ENCODE measurements at places on chromosomes 1 and 21. TPM values are rescaled to one million over a fixed set of nuclear protein-coding genes. Genes with fewer than 3 reads are reported as not detected.

GRCh38 chr21:28669321-28669720 lies 323.4 kb downstream of the LTN1 start:
- H3K27ac ChIP-seq: no peak overlapping the region
- DNase-seq: no peak
- H3K36me3 ChIP-seq: no peaks in the 10 kb centered on the region
- peaks cover 3% of the 10 kb centered on the region for H3K4me1 ChIP-seq

GRCh38 chr21:42350927-42351426 lies at the start of gene TFF2:
TSS of gene TFF2 (minus strand) at chr21:42350994. CDS start at chr21:42350957, 37 bp downstream.
- H3K27me3 ChIP-seq: peaks cover 10% of the 10 kb centered on the region
- no peaks in the 10 kb centered on the region for H3K4me1 ChIP-seq
- peak; percentile 10 for DNase-seq
- H3K4me3 ChIP-seq: no peak within 1 kb of the TSS
- no peak within 1 kb of the TSS for H3K27ac ChIP-seq

DNA sequence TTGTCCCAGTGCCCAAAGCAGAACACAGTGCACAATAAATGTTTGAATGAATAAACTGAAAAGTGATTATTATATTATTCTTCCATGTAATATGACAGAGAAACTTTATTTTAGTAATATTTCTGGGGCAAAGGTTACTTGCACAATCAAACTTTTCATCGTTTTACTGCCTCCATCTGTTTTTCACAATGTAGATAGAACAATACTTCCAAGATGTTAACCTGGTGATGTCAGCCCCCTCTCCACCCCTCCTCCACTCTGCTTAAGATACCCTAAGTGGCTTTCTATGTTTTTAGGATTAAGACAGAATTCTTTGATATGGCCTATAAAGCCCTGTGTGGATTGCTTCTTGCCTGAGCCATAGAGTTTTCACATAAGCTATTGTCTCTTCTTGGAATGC lies 13.8 kb upstream of the NTMT2 start:
- no peak for DNase-seq
- peaks cover 1% of the 10 kb centered on the region for H3K27me3 ChIP-seq
- no peaks in the 10 kb centered on the region for H3K4me1 ChIP-seq
- H3K4me3 ChIP-seq: no peak overlapping the region

DNA sequence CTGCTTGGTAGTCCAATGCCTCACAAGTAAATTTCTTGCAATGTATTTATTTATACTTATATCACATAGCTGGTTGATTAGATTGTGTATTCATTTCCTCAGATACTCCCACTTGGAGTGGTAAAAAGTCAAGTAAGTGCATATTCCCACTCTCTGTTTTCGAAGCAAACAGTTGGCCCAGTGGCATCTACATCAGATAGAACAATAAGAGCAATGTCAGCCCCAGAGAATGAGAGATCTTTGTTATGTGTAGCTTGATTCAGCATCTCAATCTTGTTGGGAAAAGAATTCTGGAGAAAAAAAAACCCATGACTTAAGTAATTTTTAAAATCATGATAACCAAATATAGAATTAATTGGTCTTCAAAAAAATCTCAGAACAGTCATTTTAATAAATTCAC lies 25.5 kb downstream of the RGL1 start:
- H3K27ac ChIP-seq: no peak overlapping the region
- peaks cover 2% of the 10 kb centered on the region for H3K27me3 ChIP-seq
- no peak for DNase-seq
- no peak overlapping the region for H3K4me3 ChIP-seq

DNA sequence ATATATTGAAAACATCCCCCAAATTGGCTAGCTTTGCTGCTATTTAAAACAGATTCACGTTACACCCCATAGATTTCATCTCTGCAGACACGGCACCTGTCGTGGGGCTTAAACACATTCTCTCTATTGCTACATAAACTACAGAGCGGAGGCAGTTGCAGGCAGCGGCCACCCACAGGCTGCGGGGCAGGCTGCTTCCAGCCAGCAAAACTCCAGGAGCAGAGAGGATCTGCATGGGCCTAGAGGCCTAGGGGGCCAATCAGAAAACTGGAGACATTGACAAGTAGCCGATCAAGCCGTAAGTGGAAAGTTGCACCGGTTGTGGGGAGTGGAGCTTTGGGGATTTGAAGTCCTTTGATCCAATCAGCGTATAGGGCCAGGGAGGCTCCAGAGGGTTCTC lies 129.0 kb upstream of the KLHDC7A start:
- no peaks in the 10 kb centered on the region for H3K36me3 ChIP-seq
- no peak for DNase-seq
- H3K4me1 ChIP-seq: no peaks in the 10 kb centered on the region

GRCh38 chr1:54323921-54324250 lies 82.3 kb downstream of the SSBP3 start:
- H3K27ac ChIP-seq: no peak overlapping the region
- H3K27me3 ChIP-seq: no peaks in the 10 kb centered on the region
- DNase-seq: no peak
- no peaks in the 10 kb centered on the region for H3K36me3 ChIP-seq

- no peaks in the 10 kb centered on the region for H3K36me3 ChIP-seq
- no peaks in the 10 kb centered on the region for H3K4me1 ChIP-seq
- DNase-seq: no peak
- no peaks in the 10 kb centered on the region for H3K27me3 ChIP-seq
Measured at GRCh38 chr1:209106237-209106741, 477.2 kb upstream of the CAMK1G start.

DNA sequence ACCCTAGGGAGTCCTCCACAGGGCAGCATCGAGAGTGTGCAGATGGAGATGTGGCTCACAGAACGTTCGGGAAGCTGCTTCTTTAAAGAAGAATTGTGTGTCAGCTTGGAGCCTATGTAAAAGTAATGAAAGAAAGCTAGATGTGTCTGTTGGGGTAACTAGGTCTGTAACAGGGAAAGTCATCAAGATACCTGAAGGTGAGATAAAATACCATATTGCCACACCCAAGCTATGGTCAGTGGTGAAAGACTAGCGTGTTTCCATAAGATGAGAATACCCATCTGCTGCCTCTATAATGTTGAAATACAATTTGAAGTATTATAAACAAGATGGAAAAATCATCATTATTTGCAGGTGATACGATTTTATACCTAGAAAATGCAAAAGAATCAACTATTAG lies 17.5 kb downstream of the RCAN1 start:
- no peak for DNase-seq
- no peaks in the 10 kb centered on the region for H3K36me3 ChIP-seq
- no peak overlapping the region for H3K27ac ChIP-seq

GRCh38 chr1:232655746-232656085 lies 25.8 kb upstream of the SIPA1L2 start:
- H3K27ac ChIP-seq: no peak overlapping the region
- H3K27me3 ChIP-seq: peaks cover 5% of the 10 kb centered on the region
- no peak for DNase-seq
- no peaks in the 10 kb centered on the region for H3K4me1 ChIP-seq

DNA sequence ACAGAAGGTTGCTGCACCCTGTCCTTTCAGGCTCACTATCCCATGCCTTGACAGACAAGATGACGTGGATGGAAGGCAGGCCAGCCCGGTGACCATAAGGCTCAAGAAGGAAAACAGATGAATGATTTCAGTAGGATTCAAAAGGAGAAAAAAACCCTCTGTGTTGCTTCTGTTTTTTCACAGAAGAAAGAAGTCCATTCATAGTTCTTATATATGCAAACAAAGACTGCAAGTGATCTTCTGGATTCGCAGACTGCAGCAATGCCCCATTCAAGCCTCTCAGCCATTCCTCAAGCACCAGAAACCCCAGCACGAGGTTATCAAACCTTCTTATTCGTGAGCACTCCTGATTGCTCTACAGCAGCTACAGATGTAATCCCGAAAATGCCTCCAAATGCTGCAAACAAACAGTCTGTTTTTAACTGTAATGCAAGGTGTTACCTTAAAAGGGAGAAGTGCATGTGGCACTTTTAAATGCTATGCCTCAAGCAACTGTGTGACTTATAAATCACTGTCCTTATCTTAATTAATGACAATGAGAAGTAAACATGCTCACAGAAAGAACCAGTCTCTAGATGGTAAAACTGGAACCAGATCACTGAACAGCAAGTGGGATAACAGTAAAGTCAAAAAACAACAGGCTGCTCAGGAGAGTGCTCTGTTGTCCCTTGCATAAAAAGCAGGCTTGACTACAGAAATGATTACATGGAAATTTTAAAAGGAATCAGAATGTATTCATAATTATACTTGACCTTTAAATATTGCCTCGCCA lies 173.9 kb downstream of the HHIPL2 start:
- H3K4me3 ChIP-seq: no peak overlapping the region
- H3K27me3 ChIP-seq: peaks cover 7% of the 10 kb centered on the region
- DNase-seq: no peak
- H3K36me3 ChIP-seq: no peaks in the 10 kb centered on the region

DNA sequence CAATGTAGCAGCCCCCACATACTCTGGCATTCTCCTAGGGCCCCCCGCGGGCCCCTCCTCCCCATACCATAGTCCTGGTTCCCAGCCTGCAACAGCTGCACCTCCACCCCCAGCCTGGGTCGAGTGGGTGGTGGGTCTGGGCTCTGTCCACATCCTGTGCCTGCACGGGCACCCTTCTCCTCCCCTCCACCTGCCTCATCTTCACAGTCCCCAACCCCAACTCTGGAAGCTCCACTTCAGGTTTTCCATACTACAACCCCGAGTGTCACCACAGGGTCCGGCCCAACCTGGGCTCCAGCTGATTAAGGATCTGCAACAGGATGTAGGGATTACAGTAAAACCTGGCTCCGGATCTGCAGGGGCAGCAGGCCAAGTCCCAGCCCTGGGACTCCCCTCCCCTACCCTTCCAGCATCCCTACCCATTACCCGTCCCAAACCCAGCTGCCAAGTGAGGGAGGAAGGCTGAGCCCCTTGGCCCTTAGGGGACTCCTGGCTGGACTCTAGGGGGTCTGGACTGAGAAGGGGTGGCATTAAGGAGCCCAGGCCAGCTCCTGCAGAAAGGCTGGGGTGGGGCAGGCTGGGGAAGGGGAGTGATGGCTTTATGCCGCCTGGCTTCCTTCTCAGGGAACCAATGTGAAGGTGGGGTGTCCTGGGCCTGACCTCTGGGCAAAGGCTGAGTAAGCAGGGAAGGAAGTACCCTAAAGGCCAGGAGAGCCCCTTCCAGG lies 116.8 kb downstream of the CASZ1 start:
- H3K4me1 ChIP-seq: peaks cover 2% of the 10 kb centered on the region
- DNase-seq: no peak
- peaks cover under 1% of the 10 kb centered on the region for H3K36me3 ChIP-seq
- H3K27ac ChIP-seq: no peak overlapping the region
- no peaks in the 10 kb centered on the region for H3K27me3 ChIP-seq

DNA sequence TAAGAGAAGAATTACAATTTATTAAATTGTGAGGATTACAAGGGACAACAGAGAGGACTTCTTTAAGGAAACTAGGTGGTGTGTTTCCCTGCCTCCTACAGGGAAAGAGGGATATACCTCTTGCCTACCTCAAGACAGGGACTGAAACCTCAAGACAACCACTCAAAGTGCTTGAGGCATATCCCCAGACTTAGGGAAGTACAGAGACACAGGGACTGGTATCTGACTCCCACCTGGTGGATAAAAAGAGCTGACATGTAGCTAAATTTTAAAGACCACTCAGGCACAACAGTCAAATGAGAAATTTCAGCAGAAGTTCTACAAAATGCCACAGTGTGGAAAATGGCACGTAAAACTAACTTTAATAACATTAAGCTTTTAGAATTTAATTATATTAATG lies 21.3 kb downstream of the DENND2C start:
- DNase-seq: no peak
- no peaks in the 10 kb centered on the region for H3K36me3 ChIP-seq
- H3K27me3 ChIP-seq: peaks cover 4% of the 10 kb centered on the region

DNA sequence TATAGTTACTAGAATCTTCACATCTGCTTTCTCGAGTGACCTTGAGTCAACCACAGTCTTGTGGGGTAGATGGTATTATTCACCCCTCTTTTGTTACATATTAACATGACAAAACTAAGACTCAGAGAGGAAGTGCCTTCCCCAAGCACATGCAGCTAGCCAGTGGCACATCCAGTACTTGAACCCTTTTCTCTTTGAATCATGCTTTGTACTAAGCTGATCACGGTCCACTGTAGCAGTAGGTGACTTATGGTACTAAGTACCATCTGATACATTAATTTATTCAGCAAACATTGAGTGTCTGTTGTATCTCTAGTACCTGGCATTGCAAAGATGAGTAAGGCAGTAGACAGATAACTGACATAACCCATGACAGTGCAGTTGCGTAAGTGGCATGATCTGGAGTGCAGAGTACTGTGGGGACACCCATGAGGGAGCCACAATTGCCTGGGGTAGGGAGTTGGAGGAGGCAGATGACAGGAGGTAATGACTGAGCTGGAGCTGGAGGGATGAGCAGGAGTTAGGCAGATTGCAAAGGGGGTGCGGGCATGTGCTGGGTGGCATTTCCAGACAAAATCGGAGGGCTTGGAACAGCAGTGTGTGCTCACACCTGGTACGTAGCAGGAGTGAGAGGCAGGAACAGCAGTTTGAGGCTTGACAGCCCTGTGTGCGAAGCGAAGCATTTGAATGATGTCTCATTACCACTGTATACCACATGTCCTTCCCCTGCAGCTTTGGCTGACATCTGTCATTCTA lies 29.8 kb downstream of the UCK2 start:
- no peaks in the 10 kb centered on the region for H3K27me3 ChIP-seq
- no peak overlapping the region for H3K4me3 ChIP-seq
- no peak overlapping the region for H3K27ac ChIP-seq
- H3K36me3 ChIP-seq: no peaks in the 10 kb centered on the region
- H3K4me1 ChIP-seq: peaks cover 32% of the 10 kb centered on the region
- DNase-seq: no peak

DNA sequence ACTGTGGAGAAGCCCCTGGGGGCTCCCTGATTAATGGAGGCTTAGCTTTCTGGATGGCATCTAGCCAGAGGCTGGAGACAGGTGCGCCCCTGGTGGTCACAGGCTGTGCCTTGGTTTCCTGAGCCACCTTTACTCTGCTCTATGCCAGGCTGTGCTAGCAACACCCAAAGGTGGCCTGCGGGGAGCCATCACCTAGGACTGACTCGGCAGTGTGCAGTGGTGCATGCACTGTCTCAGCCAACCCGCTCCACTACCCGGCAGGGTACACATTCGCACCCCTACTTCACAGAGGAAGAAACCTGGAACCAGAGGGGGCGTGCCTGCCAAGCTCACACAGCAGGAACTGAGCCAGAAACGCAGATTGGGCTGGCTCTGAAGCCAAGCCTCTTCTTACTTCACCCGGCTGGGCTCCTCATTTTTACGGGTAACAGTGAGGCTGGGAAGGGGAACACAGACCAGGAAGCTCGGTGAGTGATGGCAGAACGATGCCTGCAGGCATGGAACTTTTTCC lies 24.8 kb downstream of the PCSK9 start:
- H3K36me3 ChIP-seq: peaks cover 34% of the 10 kb centered on the region
- H3K4me1 ChIP-seq: no peaks in the 10 kb centered on the region
- no peaks in the 10 kb centered on the region for H3K27me3 ChIP-seq
- DNase-seq: no peak
- H3K4me3 ChIP-seq: no peak overlapping the region
- no peak overlapping the region for H3K27ac ChIP-seq

HPDL gene
- 4.3 TPM for total RNA-seq

PEX11B gene
- total RNA-seq: 42.7 TPM

MAGOH gene
- 65.0 TPM for total RNA-seq

DTL gene
- total RNA-seq: 4.2 TPM

HMCN1 gene
- total RNA-seq: 0.27 TPM

KRTAP19-4 gene
- not detected for total RNA-seq

IARS2 gene
- total RNA-seq: 41.9 TPM

CNR2 gene
- total RNA-seq: 51.0 TPM

TMPRSS15 gene
- total RNA-seq: not detected

Data from activated B cell treated with CpG ODN at 0.5 μM for 24 hours (primary cell).